Pancreas (tissue), 10 donors: ENCODE measurements at places on chromosomes 4 and X. TPM values are rescaled to one million over a fixed set of nuclear protein-coding genes. Genes with fewer than 3 reads are reported as not detected.

Gene TMEM271
- total RNA-seq: not detected

GRCh38 chr4:60201052-60201673, 999.0 kb upstream of the ADGRL3 start:
- DNase-seq: peak; percentile 12

Gene SPATA18
- total RNA-seq: 3.5 TPM

Gene LEF1
- total RNA-seq: 2.0 TPM

GRCh38 chr4:147587041-147587440, 30.2 kb upstream of the TMEM184C start:
- no peak for DNase-seq

GRCh38 chr4:11702886-11703557, 274.3 kb upstream of the HS3ST1 start:
- no peak for DNase-seq

Gene AKAP14
- total RNA-seq: not detected

GRCh38 chrX:17632942-17633341, 104.4 kb upstream of the SCML1 start:
- no peak for DNase-seq

Gene NPY1R
- total RNA-seq: 3.8 TPM

DNA sequence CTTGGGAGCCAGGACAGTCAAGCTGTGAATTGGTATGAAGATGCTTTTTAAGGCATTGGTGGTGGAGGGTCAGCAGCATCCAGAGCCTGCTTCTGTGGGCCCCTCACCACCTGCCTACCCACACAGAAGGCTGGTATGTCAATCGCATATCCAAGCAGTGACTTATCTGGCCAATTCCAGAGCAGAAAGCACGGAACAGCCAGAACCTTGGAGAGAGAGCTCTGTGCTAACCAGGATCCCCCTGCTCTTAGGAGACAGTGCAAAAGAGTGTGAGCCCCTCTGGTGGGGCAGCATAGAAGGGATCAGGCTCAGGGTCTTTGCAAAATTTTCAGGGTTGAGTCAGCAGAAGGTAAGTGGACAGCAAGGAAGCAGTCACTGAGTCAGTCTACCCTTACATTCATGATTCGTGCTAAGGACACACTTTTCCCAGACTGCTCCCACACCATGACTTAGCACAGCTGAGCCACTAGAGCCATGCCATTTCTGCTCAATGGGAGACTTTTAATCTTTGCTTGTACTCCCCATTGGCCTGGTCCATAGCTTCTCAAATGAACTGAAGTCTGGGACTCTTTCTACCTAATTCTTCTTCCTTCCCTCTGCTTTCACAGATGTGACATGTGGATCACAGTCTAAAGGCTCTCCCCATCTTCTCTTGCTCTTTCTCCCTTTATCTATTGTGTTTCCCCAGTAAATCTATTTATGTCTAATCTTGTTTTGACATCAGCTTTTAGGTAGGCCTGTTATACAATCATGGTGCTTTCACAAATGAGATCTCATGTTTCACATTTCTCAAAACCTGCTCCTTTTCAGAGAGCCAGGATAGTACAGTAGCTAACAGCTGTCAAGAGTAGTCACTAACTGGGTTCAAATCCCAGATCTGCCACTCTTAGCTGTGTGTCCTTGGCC, 20.0 kb downstream of the MORF4L2 start:
- DNase-seq: no peak

- DNase-seq: no peak
Observed at GRCh38 chr4:154120006-154120676, 331.3 kb upstream of the SFRP2 start.

- no peak for DNase-seq
Observed at GRCh38 chr4:93646233-93646930, 182.2 kb upstream of the ATOH1 start.

GRCh38 chr4:121655320-121656268, 41.2 kb downstream of the ANXA5 start:
- DNase-seq: no peak

DNA sequence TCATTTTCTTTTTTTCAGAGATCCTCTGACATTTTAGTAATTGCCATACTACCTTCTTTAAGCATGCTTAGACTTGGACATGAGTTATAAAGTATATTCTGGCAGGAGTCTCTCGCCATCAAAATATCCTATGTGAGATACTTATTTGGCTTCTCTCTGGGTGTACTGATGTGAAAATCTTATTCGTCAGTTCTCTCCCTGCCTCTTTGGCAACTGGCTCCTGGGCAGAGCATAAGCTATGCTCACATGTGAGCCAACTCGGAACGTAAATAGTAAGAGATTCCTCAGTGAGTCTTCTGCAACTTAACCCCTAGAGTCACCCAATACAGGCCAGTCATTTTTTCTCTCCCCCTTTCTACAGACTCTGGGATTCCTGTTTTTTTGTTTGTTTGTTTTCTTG, 91.6 kb downstream of the MAGEB17 start:
- no peak for DNase-seq

Gene ABCD1
- total RNA-seq: 5.8 TPM

DNA sequence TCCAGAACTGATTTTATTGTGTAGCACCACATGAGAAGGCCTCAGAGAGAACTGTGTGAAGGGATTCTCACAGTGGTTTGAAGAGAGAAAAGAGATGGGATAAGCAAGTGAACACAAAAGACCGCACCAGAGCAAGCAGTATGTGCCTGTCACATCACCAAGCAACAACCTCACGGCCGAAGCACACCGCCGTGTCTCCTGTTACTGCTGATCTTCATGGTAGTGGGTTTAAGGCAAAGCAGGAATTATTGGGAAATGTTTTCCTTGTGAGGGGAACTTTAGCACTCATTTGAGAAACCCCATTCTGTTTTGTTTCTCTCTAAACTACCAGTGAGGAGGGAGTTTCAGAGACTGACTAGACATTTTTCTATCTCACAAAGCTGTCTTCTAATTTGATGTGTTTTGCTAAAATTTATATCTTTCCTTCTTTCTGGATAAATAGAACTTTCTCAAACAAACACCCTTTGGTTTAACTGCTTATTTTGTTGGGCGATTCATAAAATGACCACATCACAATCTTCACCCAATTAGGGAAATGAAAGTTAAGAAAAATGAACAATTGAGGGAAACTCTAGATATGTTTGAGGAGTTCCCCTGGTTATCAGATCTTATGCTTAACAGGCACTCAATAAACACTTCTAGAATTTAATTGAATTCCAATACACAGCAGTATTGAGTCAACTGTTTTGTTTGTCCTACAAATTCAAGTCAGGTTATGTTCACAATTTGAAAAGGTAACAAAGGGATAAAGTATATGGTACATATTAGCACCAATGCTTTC, 16.5 kb downstream of the SH3KBP1 start:
- DNase-seq: no peak

Gene EXOC1L
- not detected for total RNA-seq

- DNase-seq: no peak
Observed at GRCh38 chrX:129318375-129318774, 204.9 kb downstream of the SMARCA1 start.

GRCh38 chr4:147707892-147708672, 23.8 kb upstream of the ARHGAP10 start:
- DNase-seq: no peak

Gene OPRPN
- not detected for total RNA-seq

- DNase-seq: no peak
Observed at GRCh38 chr4:109184491-109184961, 117.9 kb downstream of the COL25A1 start.

Gene SPANXB1
- total RNA-seq: not detected

Gene IQCM
- total RNA-seq: not detected

DNA sequence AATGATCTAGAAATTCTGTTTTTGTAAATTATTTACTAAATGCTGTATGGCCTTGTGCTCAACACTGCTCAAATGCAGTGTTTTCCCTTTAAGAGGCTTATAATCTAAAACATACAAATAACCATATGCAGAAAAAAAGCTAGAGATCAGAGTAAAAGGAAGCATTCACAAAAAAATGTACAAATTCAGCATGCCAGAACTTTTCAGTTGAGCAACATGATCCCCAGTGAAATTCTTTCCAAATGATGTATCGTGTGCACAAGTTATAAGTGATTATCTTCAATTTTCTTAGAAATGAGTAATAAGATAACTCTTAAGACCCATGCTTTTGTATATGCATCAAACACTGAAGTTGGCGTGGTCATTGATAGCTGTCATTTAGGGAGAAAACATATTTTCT, 5.0 kb downstream of the GPC3 start:
- no peak for DNase-seq

Gene MAGIX
- 8.5 TPM for total RNA-seq

Gene HERC6
- 4.9 TPM for total RNA-seq

Gene RELL1
- 15.6 TPM for total RNA-seq

DNA sequence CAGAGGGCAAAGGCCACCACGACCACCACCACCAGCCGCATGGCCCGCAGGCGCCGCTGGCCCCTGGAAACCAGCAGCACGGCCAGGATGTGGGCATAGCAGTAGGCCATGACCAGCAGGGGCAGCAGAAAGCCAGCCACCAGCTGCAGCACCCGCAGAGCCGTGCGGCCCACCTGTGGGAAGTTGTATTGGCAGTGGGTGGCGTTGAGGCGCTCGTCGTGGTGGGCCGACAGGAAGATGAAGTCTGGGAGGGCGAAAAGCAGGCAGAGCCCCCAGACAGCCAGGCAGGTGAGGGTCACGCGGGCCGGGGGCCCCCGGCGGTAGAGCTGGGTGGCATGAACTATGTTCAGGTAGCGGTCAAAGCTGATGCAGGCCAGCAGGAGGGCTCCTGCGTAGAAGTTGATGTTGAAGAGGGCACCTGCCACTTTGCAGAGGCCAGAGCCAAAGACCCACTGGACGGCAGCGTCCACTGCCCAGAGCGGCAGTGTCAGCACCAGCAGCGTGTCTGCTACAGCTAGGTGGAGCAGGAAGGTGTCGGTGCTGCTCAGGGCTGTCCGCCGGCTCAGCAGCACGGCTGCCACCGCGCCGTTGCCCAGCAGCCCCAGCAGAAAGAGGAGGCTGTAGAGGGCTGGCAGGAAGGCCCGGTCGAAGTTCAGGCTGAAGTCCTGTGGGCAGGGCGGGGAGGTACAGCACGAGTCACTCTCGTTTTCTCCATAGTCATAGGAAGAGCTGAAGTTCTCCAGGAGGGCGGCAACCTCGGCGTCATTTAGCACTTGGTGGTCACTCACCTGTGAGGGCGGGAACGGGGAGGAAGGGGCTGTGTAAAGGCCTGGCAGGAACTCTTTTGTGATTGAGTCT, 1.4 kb downstream of the CXCR3 start:
- DNase-seq: no peak

Gene C1QTNF7
- 0.03 TPM for total RNA-seq

Gene PRR27
- not detected for total RNA-seq

Gene P2RY10
- total RNA-seq: not detected

- no peak for DNase-seq
Observed at GRCh38 chr4:102143433-102143832, 201.8 kb downstream of the SLC39A8 start.

GRCh38 chrX:10156199-10157031, at the start of gene CLCN4:
TSS of gene CLCN4 (plus strand) at chrX:10156975. CDS start at chrX:10185033, 28,058 bp downstream.
- DNase-seq: peak; percentile 82

DNA sequence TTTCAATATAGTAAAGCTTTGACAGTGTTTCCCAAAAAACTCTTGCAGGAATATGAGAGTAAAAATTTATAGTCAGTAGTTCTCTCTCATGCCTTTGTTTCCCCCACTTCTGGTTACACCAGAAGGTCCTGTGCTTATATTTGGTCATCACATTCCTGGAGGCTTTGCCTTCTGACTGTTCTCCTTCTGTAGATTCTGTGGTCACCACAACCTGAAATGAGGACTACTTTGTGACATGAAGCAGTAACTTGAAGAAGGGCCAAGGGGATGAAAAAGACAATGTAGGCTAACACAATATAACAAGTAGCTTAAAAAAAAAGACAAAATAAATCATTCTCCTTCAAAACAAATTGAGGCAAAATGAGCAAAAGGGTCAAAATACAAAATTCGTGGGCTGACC, 366.2 kb upstream of the NR3C2 start:
- no peak for DNase-seq

GRCh38 chr4:155405059-155405458, 28.3 kb upstream of the MAP9 start:
- DNase-seq: no peak

Gene F8
- total RNA-seq: 5.5 TPM

Gene GAGE12E
- not detected for total RNA-seq

- DNase-seq: no peak
Observed at GRCh38 chr4:118941149-118941548, 52.5 kb downstream of the SYNPO2 start.

- DNase-seq: peak; percentile 33
Observed at GRCh38 chr4:145340071-145340675, 141.5 kb upstream of the SMAD1 start.

GRCh38 chrX:1767026-1767425, 152.2 kb downstream of the ASMT start:
- DNase-seq: no peak

- no peak for DNase-seq
Observed at GRCh38 chrX:110491846-110492620, 133.4 kb downstream of the RTL9 start.

DNA sequence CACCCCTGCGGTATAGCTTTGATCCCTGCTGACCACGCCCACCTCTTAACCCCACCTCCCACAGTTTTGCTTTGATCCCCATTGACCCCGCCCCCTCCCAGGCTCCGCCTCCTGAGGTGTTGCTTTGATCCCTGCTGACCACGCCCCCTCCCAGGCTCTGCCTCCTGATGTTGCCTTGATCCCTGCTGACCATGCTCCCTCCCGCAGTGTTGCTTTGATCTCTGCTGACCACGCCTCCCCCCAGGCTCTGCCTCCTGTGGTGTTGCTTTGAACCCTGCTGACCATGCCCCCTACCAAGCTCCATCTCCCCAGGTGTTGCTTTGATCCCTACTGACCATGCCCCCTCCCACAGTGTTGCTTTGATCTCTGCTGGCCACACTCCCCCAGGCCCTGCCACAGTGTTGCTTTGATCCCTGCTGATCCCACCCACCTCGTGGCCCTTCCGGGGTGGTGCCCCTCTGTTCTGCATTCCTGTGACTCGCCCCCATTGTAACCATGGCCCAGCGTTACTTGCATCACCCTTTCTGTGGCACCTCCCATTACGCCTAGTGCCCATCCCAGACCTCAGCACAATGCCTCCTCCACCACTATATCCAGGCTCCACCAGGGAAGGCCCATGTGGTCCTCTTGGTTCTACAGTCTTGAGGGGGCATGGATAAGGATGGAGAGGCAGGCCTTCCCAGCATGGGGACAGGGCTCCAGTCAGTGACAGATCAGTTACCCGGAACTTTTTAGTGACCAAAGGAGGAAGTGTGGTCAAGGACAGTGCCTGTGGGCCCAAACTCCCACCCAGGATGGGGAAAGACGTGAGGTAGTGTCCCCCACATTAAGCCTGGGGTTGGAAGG, 70.8 kb downstream of the ADRA2C start:
- DNase-seq: no peak

GRCh38 chr4:165806613-165807012, 66.4 kb upstream of the TLL1 start:
- DNase-seq: no peak

DNA sequence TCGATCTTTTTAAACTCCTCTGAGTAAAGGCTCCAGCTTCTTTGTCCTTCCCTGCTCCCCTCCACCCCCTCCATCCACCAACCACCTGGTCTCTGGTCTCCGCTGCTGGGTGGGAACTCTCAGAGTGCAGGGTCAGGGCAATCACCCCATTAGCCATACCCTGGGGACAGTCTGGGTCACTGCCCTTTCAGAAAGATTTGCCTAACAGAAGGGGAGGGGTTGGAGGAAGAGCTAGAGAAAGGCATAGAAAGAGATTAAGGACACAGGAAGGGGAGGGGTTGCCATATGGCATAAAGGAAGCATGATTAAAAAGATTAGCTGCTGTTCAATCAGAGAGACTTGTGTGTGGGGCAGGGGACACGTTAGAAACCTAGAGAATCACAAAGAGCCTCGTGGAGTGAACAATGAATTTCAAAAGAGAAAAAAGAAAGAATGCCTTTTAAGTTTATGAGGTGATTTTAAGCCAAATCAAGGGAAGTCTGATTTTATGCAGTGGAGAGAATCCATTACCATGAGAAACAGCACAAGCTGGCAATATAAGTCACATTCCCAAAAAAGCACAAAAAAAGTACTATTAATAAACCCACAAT, 115.5 kb upstream of the ACSL4 start:
- no peak for DNase-seq
